ENCODE measurements at places on chromosomes 5 and 9. TPM values are rescaled to one million over a fixed set of nuclear protein-coding genes. Genes with fewer than 3 reads are reported as not detected.

Gene IFNA6
- not detected for total RNA-seq

Gene PCDHGA8
- total RNA-seq = 0.65 TPM

Gene PCDHA3
- not detected for total RNA-seq

Gene SLC2A6
- total RNA-seq = 3.5 TPM

Gene NUTM2F
- not detected for total RNA-seq

Gene REEP5
- 32.0 TPM for total RNA-seq

Gene ZNG1F
- 0.96 TPM for total RNA-seq

Gene SLC35D2
- 23.0 TPM for total RNA-seq

Gene KDM3B
- total RNA-seq = 31.3 TPM

Gene FOXI1
- total RNA-seq = not detected
